ENCODE measurements at places on chromosomes 6 and 20.
A peak's percentile ranks its signal among the peaks of the same experiment; 100 is the strongest.

DNA sequence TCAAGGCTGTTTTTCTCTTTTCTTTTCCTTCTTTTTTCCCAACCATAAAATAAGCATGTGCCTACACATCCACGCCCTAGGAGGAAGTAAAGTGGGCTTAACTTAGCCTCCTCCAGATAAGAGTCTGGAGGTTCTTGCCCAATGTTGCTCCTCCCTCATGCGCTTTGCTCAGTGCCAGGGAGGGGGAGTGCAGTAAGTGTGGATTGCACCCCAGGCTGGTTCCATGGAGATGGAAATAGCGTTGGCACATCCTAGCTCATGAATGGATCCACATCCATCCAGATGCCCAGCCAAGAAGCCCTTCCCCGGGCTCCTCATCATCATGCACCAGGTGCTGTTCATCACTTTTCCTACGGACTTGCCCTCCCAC is 58.2 kb downstream of the NEDD9 start:
- DNase-seq: no peak

DNA sequence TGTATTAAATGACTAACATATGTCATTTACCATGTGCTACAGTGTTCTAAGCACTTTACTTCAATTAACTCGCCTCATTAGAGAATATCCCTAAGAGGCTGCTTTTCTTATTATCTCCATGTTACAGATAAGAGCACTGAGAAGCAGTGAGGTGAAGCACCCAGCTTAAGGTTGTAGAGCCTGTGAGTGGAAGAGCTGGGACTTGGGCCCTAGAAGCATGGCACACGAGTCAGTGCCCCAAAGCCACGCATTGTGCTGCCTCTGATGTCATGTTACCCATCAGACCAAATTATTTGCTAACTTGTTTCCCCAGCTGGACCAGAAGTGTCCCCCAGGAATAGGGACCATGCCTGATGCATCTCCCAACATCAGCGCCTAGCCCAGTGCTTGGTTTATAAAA is 34.1 kb downstream of the POFUT1 start:
- DNase-seq: no peak

DNA sequence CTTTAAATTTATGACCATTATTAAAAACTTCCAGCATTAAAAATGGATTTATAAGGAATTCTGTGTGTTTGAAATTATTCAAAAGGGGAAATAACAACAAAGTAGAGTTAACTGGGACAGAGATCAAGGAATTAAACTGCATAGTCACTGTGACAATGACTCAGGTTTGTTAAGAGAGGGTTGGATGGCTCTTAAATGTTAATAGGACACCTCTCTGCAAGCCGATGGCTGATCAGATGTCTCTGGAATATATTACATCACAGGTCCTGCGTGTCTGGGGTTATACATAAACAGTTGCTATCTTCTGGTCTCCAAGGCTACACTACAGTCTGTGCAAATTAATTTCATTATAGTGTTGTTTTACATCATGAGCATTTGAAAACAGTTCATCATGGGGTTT is 574.3 kb downstream of the COL12A1 start:
- no peak for DNase-seq

GRCh38 chr6:158460602-158461169 is 99.2 kb upstream of the TMEM181 start:
- DNase-seq: peak; percentile 62

DNA sequence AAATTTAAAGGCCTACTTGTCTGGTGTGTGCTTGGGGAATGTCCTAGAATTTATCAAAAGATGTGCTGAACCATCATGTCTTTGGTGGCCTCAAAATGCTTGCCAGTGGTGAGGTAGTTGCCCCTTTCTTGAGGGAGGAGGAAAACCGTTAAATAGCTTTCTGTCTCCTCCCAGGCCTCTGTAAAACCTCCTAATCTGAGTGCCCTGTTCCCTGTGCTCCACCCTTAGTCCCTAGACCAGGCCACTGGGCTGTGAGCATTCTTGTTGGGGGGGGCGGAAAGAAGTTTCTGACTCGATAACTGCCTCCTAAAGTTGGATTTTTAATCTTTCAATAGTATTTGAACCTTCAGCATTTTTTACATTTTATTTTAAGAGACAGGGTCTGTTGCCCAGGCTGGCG is 23.1 kb downstream of the JARID2 start:
- DNase-seq: no peak

DNA sequence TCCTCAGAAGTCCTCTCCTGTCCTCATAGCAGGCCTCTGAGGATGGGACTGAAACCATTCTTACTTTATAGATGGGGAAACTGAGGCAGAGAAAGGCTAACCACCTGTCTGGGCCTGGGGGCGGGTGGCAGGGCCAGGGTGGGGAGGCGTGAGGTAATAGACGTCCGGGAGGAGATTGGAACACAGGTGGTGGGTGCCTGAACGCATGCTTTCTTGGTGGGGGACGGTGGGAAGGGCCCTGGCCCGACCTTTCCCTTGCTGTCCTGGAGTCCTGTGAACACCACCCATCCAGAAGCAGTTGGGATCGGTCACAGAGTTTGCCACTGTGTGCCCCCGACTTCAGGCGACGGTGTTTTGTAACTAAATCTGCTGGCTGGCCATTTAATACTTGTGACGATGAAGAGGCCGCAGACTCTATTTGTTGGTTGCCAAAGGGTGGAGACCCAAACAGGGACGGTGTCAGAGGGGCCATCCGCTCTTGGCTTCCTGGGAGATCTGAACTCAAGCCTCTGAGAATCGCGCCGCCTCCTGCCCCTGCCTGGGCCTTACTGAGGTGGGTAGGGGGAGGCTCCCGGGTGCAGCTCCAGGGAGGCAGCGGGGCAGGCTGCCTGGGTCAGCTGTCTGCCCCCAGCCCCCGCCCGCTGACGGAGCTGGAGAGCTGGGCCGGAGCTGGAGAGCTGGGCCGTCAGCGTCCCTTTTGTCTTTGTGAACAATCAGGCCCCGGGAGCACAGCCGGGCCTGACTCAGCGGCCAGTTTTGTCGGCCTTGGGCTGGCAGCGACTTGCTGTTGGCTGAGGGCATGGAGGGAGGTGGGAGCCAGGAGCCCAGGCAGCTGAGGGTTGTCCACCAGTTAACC is 4.1 kb downstream of the RBM38 start:
- DNase-seq: peak; percentile 74

DNA sequence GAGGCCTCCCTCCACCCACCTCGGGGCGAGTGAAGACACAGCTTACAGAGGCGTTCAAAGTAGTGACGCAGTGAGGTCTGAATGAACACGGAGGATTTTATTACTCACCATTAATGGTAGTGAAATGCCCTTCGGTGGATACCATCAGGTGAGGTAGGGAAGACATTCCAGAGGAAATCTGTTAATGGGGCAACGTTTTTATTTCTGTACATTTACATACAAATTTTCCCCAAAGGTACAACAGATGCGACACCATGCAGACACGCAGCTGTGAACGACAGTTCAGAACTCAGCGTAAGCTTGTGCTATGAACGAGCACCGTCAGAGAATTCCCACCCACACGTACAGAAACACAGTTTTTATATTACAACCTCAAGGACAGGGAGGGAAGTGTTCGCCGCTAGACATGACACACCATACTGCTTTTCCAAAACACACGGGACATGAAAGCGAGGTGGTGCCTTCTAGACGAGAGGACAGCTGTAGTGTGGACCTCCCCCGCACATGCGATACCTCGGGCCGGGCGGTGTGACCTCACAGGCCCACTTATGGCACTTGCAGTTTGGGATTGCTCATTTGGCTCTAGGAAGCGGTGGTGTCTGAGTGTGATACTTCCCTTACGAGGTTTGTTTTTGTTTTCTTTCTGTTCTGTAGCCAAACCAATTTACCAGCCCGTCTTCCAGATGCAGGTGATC is 10.7 kb downstream of the PSMG4 start:
- no peak for DNase-seq

DNA sequence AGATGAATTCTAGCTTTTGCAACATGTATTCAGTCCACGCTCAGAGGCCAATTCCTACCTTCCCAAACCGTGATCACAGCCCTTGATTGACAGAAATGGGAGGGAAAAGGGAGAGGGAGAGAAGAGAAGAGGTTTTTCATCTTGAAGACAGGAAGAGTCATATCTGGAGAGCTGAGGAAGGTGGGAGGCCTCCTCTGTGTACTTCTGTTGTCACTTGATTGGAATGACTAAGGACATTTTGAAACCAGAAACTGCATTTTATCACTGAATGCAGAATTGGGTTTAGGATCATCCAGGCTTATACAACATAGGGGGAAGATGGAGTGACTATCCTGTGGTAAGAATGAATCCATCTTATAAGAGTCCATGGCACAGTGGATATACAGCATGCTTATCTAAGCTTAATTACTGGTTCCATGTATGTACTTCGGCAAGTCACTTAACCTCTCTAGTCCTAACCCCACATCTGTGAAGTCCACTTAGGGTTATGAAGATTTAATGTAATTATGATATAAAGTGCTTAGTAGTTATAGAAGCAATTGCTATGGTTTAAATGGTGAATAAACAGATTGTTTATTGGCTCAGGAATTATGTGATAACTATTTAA is 144.0 kb downstream of the BCKDHB start:
- DNase-seq: no peak

GRCh38 chr6:159020011-159020410 is 20.0 kb upstream of the RSPH3 start:
- DNase-seq: no peak

GRCh38 chr6:108563292-108563691 is 2.6 kb downstream of the FOXO3 start:
- DNase-seq: no peak

Measured in GM03348 (cell line).